ENCODE measurements at places on chromosomes 4 and X.

- no peak for DNase-seq
Observed at GRCh38 chr4:84089652-84090437, 409.2 kb downstream of the NKX6-1 start.

- DNase-seq: no peak
Observed at GRCh38 chr4:136337216-136337615, 1195.1 kb downstream of the PCDH18 start.

GRCh38 chrX:154018518-154019060, 1.1 kb downstream of the IRAK1 start:
- DNase-seq: no peak

GRCh38 chrX:19172741-19173140, 50.5 kb upstream of the ADGRG2 start:
- no peak for DNase-seq

DNA sequence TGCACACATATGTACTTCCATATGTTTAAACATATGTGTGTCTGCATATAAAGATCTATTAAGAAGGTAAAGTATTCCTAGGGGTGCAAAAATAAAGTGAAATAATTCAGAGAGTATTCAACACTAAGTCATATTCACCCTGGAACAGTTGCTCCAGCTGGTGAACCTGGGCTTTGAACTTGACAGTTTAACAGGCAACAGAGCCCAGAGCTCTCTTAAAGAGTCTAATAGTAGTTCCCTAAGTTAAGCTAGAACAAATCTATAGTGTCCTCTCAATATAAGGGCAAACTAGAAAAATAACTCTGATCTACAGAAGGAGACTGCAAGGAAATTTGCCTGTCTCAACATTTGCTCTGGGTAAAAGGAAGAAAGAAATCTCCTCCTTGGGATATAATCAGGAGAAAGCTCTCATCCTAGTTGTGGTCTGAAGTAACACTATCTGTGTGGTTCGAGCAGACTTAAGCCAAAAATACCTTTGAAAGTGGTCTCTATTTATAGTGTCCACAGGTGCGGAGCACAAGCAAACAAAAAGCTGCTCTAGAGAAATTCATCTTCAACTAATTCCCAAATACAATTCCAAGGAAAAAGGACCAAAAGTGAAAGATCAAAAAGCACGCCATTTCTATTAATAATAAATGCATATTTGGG, 29.9 kb downstream of the VEGFC start:
- no peak for DNase-seq

DNA sequence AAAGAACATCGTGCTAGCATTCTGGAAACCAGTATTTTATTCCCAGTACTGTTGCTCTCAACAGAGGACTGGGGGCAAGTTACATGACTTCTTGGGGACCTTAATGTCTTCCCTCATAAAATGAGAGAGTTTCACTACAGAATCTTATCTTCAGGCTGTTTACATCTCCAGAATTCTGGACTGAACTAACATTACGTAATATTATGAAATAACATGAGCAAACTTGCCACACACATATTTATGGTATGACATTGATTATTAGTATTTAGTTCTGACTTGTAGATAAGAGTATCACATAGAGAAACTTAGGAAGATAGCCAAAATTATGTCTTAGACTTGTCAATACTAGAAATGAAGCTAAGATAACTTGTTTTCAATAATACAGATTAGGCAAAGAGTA, 68.0 kb downstream of the NFKB1 start:
- no peak for DNase-seq

- no peak for DNase-seq
Observed at GRCh38 chr4:61070269-61070668, 129.9 kb upstream of the ADGRL3 start.

DNA sequence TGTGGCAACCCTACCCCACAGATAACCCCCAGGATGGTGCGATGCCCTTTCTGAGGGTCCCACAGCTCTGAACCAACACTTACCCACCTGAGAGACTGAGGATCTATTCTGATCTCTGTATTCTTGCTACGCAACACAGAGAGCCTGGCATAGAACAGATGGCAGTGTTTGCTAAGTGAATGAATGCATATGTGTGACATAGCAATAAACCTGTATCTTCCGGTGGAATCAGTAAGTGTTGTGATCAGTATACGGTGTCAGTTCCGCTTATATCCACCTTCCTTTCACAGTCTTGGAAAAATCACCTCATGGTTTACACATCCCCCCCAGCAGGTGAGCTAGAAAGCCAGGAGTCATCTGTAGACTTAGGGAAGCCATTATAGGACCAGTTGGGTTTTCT, 5.9 kb upstream of the HSD17B10 start:
- no peak for DNase-seq

DNA sequence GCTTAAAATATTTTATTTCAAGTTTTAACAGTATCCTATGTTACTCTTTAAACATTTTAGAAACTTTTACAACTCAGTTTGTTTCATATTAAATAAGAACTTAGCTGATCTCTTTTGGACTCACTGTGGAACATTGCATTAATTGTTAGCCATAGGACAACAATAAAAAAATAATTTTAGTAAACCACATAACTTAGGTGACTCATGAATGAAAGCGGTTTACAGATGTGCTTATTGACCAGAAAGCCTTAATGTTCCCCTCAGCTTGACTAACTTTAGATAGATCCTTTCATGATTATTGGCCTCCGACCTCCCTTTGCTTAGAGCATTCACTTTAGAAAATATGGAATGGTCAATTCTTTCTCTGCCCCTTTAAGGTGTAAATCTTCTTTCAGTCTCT, 783.5 kb upstream of the MAGEB2 start:
- no peak for DNase-seq

DNA sequence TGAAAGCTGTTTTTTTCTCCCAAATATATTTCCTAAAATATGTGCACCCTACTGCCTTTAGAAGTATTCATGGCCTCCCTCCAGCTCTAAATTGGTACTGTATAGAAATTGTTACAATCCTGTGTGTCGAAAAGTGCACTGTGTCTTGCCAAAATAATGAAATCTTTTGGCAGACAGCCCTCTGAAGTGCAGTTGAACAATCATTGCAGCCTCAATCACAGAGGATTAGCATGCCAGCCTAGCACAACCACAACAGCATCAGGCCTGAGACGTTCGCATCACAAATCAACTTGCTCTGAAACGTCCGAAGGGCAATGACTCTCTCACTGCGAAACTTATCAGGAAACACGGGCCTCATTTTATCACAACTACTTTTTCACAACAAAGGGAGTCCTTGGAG, 99.0 kb downstream of the ANOS1 start:
- no peak for DNase-seq

All from hematopoietic multipotent progenitor cell treated with erythropoietin and hydrocortisone succinate and interleukin-3 and kit ligand, for 6 days (in vitro differentiated cells).